Left lung (tissue), 14 donors: ENCODE measurements at places on chromosomes 2 and 18. TPM values are rescaled to one million over a fixed set of nuclear protein-coding genes. Genes with fewer than 3 reads are reported as not detected.

Gene HADHB
- total RNA-seq = 132 TPM

Gene CTAGE1
- total RNA-seq = not detected

Gene IRS1
- 13.3 TPM for total RNA-seq

Gene CNRIP1
- 20.1 TPM for total RNA-seq

Gene TMEM247
- total RNA-seq = not detected

Gene IL1RN
- total RNA-seq = 67.1 TPM

Gene CD8B2
- total RNA-seq = 0.10 TPM

Gene IL1F10
- total RNA-seq = not detected

Gene GRB14
- total RNA-seq = 9.4 TPM

Gene SOS1
- total RNA-seq = 31.3 TPM

Gene UGT1A4
- total RNA-seq = not detected

Gene C2orf81
- total RNA-seq = 2.8 TPM

Gene COBLL1
- 65.0 TPM for total RNA-seq

Gene LRRTM4
- 0.38 TPM for total RNA-seq

Gene LDLRAD4
- 26.6 TPM for total RNA-seq
